ENCODE measurements at places on chromosomes 6 and 20.

GRCh38 chr20:62820208-62820961 lies 3.5 kb downstream of the COL9A3 start:
- DNase-seq, result no peak

DNA sequence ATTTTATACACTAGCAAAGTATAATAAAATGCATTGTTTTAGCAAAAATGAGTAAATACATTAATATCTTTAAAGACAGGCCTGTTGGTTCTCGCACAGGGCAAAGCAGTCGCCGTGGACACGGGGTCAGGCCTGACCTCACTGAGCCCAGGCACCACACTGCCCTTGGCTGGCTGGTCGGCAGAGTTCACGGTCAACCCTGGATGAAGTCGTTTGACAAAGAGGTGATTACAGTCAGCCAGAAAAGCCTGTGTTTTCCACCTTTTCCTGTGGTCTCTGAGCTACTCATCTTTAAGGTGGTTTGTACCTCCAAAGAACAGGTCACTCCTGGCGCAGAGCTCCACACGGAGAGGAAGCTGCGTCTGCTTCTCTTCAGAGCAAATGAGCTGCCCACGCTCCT lies 191.5 kb downstream of the DLL1 start:
- DNase-seq, result no peak

GRCh38 chr20:44080064-44080463 lies 106.9 kb downstream of the JPH2 start:
- DNase-seq, result no peak

DNA sequence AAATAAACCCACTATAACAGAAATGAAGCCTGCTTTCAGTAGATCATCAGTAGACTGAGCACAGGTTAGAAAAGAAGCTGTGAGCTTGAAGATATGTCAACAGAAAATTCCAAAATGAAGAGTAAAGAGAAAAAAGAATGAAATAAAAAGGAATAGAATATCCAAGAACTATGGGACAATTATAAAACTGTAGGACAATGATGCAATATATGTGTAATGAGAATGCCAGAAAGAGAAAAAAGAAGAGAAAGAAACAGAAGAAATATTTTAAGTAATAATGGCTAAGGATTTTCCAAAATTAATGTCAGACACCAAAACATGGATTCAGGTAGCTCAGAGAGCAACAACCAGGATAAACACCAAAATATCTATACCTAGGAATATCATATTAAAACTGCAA lies 191.4 kb upstream of the PLN start:
- DNase-seq, result no peak

DNA sequence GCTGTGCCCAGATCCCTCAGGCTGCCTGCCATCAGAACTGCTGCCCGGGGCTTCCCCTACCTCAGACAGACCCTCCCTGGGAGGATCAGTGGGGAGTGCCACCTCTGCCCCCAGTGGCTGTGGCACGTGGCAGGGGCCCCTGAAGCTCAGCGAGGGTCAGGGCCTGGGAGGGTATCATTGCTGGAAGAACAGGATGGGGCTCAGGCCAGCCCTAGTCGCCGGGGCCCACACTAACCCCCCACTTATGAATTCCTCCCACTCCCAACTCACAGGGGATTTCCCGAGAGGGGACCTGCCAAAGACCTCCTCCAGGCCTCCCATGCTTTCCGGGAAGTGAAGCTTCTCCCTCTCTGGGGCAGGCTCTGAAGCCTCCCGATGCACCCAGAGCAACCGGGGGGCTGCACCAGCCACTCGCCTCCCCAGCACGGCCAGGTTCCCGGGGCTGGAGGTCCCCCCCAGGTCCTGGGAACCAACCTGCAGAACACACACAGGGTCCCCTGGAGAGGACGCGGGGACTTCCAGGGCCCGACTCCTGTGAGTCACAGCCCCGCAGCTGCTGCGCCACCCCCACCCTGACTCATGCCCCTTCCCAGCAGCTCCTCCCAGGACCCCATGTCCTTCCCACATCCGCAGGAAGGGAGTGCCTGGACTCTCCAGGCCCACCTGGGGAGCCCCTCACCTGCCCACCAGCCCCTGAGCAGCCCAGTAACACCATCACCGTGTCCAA lies 2.5 kb downstream of the TNFRSF6B start:
- no peak for DNase-seq

- DNase-seq, result no peak
These were observed 126.9 kb upstream of the QKI start for GRCh38 chr6:163287626-163288025.

DNA sequence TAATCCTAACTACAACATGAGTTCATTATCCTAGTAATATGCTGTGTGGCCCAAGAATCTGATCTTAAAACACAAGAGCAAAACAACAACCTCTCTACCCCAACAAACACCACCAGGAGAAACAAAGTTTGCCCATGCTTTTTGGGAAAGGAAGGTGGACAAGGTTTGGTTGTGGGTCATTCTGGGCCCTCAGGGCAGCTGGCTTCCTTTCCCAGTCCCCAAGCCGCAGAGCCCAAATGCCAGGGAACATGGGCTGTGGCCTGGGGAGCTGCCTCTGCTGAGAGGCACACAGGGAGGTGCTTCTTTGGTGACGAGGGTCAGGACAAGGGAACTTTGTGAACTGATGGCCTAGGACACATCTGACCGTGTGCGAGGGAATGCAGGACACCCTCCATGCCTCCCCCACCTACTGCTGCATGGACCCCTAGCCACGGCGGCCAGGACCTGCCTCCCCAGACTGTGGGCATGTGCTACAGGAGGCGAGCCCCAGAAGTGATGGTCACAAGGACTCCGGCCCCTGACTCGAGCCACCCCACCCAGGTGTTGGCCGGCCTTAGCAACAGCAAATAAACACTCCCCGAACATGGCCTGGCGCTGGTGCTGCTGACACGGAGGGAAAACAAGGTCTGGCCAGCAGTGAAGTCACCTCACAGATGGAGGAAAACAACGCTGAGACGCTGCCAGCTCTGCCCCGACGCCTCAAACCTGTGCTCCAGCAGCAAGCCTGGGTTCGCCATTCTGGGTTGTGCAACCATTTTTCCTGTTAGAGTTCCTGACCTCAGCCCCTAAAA lies 55.6 kb downstream of the RRBP1 start:
- DNase-seq, result peak; percentile 32

GRCh38 chr20:35479798-35480197 lies 24.4 kb downstream of the CEP250 start:
- no peak for DNase-seq

Data from cerebellum (tissue), 4 donors.